ENCODE measurements at places on chromosomes 7 and 10.

GRCh38 chr7:65988084-65988483 is 6.1 kb upstream of the GUSB start:
- DNase-seq: no peak

DNA sequence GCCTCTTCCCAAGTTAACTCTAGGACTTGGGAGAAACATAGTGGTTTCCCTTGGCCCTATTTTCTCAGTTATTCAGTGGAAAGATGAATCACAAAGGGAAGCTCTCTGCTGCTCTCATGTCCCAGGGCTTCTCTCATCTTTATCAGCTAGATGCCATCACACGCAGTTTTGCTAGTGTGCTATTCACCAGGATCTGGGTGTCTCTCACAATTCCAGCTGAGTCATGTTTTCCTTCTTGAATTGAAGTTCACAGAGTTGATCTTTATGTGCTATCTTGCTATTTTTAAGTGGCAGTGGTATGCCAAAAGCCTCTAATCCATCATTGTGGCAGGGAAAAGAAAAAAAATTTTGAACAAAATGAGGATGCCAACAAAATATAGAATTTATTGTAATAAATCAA is 101.3 kb downstream of the TWIST1 start:
- no peak for DNase-seq

- no peak for DNase-seq
Observed at GRCh38 chr7:25541094-25541821, 313.0 kb upstream of the NPVF start.

DNA sequence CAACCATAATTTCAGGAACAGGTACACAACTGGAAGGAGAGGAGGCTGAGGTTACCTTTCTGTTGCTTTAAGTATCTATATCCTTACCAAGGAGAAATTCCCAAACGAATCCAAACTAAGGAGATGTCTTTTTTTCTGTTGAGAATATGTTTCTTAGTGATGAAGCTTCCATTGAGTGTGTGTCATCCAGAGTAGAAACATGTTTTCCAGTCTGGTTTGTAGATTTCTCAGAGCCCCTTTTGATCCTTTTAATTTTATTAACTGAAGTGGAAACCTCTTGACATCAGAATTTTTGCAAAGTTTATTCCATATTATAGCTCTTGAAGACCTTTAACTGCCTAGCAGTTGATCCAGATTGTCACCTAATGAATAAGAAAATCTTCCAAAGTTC is 207.1 kb upstream of the FERD3L start:
- no peak for DNase-seq

GRCh38 chr10:22597138-22597537 is 117.2 kb downstream of the PIP4K2A start:
- DNase-seq: no peak

GRCh38 chr10:4361581-4361980 is 464.4 kb upstream of the AKR1E2 start:
- DNase-seq: no peak

DNA sequence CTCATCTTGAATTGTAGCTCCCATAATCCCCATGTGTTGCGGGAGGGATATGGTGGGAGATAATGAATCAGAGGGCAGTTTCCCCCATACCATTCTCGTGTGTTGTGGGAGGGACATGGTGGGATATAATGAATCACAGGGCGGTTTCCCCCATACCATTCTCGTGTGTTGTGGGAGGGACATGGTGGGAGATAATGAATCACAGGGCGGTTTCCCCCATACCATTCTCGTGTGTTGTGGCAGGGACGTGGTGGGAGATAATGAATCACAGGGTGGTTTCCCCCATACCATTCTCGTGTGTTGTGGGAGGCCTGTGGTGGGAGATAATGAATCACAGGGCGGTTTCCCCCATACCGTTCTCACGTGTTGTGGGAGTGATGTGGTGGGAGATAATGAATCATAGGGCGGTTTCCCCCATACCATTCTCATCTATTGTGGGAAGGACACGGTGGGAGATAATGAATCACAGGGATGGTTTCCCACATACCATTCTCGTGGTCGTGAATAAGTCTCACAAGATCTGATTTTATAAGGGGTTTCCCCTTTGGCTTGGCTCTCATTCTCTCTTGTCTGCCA is 271.0 kb downstream of the MAD1L1 start:
- DNase-seq: no peak

GRCh38 chr7:28536259-28536658 is 123.9 kb downstream of the CREB5 start:
- DNase-seq: no peak

- DNase-seq: no peak
Observed at GRCh38 chr10:87589645-87590051, 70.0 kb upstream of the PAPSS2 start.

DNA sequence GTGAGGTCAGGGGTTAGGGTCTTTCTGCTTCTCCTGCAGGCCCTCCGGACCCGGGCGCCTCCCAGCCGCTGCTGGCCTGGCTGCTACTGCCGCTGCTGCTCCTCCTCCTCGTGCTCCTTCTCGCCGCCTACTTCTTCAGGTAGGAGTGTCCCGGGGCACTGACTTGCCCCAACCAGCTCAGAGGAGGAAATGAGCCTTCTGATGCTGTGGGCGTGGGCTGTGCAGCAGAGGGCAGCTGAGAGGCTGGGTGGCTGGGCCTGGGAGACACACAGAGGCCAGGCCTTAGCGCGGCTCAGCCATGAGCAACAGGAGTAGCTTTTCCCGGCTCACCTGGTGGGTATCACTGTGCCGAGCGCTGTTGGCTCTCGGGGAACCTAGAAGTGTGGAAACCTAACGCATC is 78.9 kb downstream of the MKI67 start:
- no peak for DNase-seq

DNA sequence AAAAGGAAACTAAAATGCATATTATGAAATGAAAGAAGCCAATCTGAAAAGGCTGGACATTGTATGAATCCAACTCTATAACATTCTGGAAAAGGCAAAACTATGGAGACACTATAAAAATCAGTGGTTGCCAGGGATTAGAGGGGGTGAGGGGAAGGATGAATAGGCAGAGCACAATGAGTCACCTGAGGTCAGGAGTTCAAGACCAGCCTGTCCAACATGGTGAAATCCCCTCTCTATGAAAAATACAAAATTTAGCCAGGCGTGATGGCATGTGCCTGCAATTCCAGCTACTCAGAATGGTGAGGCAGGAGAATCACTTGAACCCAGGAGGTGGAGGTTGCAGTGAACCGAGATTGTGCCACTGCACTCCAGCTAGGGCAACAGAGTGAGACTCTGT is 324.8 kb upstream of the PHYHIPL start:
- no peak for DNase-seq

GRCh38 chr10:119597405-119598186 is 832 bp upstream of the TIAL1 start:
- no peak for DNase-seq

DNA sequence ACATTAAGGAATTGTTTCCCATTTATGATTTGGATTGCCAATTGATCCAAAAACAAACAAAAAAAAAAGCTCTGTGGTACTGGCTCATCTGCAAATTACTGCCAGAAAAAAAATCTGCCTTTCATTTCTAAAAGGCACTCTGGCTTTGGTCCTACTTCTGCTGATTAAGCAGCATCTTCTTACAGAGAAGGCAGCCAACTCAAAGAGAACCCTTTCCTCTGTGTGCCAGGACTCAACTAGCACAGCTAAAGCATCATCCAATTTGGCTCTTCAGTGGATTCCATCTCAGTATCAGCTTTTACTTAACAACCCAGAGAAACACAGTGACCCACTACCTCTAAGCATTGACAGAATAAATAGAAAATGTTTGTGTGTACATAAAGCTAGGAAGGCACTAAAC is 80.6 kb downstream of the GSAP start:
- DNase-seq: peak; percentile 70

GRCh38 chr7:103764901-103765300 is 224.6 kb downstream of the RELN start:
- no peak for DNase-seq

DNA sequence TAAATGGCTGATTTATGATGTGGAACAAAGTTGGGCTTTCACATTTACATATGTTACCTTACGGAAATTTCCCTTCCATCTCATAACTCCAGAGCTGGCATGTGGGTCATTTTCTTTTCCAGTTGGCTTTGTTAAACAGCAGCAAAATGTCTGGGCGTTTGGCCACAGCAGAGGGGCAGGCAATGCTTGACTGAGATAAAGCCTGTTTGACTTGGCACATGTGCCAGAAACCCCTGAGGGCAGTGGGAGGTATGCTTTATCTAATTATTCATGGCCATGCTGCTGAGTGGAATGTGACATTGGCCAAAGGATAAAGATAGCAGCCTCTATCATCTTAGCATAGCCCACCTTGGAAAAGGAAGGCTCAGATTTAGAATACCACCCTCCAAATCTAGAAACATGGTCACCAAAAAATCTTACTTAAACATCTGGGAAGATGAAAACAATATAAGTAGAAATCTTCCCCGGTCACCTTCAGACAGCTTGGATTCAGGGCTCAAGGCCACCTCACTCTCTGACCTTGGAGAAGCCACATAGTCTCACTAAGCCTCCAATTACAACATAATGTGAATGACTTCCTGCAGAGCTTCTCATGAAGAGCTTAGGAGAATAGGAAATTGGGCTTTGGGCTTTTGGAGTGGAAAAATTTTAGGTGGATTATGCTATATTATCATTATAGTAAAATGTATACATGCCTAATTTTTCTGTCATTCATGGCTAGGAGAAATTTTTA is 101.5 kb downstream of the GRM3 start:
- no peak for DNase-seq

DNA sequence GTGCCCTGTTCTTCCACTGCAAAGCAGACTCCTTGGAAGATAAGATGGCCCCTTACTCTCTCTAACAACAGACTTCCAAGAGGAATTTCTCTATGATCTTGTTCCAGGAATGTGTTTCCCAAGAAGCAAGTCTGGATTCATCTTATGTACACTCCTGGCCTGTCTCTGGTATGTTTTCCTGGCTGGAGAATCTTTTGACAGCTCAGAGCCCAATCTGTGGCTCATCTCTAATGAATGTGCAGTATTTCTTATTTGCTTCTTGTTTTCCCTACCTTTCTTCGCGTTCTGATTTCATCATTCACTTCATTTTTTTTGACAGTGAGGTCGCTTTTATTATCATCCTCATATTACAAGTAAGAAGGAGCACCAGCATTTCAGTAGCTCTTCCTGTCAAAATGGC is 53.0 kb upstream of the PITRM1 start:
- no peak for DNase-seq

- no peak for DNase-seq
Observed at GRCh38 chr10:17981766-17982380, 30.2 kb downstream of the SLC39A12 start.

GRCh38 chr7:4612939-4613841 is 68.9 kb upstream of the FOXK1 start:
- no peak for DNase-seq

GRCh38 chr10:22341190-22341925 is 3.9 kb upstream of the SPAG6 start:
- no peak for DNase-seq

DNA sequence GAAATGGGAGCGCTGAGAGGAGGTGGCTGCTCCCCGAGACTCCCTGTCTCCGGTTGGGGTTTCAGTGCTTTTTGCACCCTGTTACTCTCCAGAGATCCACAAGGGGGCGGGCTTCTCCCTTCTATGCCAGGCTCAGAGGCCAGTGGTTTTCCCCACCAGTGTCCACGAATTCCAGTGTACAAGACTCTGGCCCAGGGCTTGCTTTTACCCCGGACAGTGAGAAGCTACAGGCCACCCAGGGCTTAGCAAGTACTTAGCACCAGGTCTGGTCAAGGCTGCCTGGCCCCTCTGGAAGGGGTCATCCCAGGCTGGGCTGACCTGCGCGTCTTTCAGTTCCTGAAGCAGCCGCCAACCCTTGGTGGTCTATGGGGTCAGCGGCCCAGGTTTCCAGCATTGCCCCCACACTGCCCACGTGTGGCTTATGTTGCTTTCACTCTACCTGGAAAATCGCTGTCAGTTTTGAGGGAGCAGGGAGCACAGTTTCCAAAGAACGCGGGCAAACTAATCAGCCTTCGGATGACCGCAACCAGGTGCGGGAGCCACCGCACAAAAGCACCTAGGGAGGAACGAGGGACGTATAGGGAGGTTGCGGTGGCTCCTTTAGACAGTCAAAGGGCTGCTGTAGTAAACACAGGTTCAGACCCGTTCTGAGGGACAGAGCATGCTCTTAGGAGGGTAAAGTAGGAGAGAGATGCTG is 6.8 kb downstream of the CYP26A1 start:
- peak; percentile 92 for DNase-seq

- no peak for DNase-seq
Observed at GRCh38 chr7:114081606-114082425, 163.0 kb upstream of the PPP1R3A start.

DNA sequence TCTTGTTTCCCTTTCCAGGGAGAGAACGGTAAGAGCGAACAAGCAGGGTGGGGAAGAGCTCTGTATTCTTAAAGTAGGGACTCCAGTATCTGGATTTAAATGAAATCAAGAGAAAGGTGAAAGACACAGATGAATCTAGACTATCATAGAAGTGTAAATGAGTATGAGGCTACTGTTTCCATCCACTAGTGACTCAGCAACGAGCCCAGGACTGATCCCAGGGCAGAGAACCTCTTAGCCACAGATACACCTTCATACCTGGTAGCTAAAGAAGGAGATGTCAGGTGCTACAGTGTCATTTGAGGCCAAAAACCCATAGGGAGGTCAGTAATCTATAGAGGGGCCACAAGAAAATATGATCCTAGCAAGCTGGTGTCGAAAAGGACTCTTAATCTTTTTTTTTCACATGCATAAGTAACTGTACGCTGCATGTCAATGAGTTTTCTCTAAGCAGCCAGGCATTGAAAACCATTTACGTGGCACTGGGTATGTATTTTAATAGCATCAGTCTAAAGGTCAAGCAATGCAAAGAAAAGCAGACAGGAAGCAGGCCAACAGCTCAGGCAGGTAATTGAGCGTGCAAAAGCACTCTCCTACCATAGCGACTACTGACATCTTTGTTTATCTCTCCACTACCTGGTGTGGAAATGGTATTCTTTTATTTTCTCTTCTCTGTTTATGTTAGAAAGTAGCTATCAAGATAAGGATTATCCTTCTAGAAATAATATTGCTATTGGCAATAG is 91.5 kb upstream of the EGR2 start:
- no peak for DNase-seq

- DNase-seq: no peak
Observed at GRCh38 chr7:2266911-2267310, 24.9 kb downstream of the NUDT1 start.

DNA sequence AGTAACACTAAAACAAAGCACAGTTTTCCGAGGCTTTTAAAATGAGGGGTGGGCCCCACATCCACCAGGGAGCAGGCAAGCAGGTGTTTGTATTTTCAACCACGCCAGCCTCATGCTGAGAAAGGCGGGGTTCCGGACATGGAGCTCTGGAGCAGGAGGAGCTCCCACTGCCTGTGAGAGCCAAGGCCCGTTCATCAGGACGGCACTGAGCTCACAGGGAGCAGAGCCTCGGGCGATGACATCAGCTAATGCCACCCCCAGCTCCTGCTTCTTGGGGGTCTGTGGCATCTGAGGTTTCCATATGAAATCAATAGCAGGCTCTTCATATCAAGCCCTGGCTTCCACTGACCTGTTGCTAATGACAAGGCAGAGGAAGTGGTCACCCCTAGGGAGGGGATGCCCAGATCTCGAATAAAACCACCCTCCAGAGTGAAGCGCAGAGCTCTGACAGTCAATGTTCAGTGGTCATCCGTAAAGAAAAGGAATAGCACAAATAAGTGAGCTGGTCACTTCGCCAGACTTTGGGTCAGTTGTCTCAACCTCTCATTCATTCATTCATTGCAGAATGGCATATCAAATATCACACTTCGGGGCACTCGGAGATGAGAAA is 89.1 kb downstream of the TNS3 start:
- DNase-seq: no peak

GRCh38 chr7:143900230-143900766 is 1.7 kb downstream of the TCAF1 start:
- no peak for DNase-seq

GRCh38 chr10:102342958-102343357 is 52.5 kb upstream of the NFKB2 start:
- no peak for DNase-seq
